GM23338 (cell line): ENCODE measurements at places on chromosomes 13 and 19.

GRCh38 chr19:5967994-5968430, 9.9 kb downstream of the RANBP3 start:
- peak; percentile 91 for DNase-seq

DNA sequence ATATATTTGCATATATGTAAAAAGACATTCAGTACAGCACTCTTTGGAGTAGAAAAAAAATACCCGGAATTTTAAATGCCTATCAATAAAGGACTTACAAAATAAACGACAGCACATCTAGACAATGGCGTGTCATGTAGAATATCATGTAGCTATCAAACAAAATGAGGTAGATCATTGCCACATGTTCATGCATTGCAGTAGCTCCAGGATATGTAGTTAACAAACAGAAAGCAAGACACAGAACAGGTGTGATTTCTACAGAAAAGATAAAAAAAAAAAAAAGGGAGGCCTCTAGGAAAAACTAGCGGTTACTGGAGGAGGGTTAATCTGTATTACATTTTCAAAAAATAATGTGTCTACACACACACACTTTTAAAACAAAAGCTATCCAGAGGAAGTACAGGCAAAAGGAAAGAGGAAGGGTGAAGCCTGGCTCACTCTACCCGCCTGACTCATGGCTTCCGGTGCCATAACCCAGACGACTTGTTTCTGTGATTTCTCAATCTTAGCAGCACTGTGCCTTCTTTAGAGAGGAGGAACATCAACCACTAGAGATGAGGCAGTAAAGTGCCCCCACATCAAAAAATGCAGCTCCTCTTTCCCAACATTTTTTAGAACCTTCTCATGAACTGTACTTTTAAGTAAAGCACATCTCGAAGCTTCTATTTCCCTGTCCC, 6.9 kb downstream of the KCTD12 start:
- no peak for DNase-seq

DNA sequence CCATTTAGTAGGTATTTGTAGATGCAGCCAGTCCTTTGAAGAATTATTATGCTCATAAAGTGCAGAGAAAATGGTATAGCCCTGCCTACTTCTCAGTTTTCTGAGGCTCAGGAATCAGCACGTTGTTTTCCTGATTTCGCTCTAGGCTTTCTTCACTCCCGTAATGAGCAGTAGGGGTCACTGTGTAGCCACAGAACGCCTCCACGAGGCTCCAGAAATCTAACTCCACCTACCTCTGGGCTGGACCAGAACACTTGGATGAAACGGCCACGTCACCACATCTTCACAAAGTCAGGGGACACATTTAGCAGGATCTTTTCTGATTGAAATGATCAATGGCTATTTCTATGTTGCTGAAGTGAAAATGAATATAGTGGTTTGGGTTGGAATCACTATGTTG, 49.8 kb upstream of the GTF3A start:
- peak; percentile 89 for DNase-seq

DNA sequence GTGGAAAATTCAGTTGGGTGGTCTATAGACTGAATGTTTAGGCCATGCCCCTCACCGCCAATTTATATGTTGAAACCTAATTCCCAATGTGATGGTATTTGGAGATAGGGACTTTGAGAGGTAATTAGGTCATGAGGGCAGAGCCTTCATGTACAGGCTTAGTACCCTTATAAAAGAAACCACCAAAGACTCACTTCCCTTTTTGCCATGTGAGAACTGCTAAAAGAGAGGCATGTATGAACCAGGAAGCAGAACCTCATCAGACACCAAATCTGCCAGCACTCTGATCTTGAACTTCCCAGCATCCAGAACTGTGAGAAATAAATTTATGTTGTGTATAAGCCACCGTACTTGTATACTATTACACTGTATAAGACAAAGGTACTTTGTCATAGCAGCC, 40.6 kb downstream of the UQCRFS1 start:
- no peak for DNase-seq

DNA sequence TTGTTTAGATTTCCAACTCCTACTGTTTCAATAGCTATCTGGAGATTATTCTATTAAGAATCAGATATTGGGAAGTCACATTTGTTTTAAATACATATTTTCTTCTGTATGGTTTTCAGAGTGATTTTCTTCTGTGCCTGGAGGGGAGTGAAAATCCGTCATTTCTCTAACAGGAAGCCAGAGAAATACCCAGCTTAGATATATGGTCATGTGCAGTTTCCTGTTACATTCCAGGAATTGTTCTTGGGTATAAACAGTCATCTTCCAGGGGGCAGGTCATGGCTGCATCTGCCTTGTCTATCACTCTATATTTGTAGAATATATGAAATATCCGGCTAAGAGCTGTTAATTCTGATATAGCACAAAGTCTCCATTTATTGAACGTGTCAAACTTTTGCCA, 77.5 kb upstream of the MIR17HG start:
- no peak for DNase-seq

- DNase-seq, result no peak
Observed at GRCh38 chr13:79658333-79658975, 177.5 kb downstream of the NDFIP2 start.

DNA sequence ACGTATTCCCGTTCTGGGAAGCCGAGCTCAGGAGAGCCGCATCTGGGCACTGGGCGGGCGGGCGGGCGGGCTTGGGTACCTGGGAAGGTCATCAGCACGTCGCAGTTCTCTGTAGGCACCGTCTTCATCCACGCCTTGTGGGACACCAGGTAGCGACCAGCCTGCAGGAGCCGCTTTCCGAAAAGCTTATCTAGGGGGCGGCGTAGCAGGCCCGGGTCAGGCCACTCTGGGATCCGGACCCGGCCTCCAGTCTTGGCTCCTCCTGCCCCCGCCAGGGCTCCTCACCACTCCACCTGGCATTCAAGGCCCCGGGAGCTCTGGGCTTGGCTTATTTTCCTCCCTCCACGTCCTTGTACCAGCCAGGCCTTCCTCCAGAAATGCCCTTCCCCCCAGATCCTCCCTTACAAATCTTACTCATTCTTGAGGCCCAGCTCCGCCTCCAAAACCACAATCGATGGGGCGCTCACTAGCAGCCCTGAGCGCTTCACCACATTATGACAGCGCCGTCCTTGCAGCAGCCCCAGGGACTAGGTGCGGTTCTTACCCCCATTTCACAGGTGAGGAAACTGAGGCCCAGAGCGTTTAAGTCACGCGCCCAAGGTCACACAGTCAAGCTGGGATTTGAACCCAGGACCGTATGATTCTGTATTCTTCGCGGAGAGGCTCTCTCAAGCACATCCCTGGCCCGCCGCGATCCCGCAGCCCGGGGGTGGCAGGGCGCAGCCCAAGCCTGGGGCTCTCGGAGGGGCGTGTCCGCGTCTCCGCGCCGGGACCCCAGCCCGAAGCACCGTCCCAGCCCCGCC, 843 bp downstream of the ANO8 start:
- peak; percentile 74 for DNase-seq

GRCh38 chr19:7847664-7848063, 17.6 kb downstream of the EVI5L start:
- no peak for DNase-seq

DNA sequence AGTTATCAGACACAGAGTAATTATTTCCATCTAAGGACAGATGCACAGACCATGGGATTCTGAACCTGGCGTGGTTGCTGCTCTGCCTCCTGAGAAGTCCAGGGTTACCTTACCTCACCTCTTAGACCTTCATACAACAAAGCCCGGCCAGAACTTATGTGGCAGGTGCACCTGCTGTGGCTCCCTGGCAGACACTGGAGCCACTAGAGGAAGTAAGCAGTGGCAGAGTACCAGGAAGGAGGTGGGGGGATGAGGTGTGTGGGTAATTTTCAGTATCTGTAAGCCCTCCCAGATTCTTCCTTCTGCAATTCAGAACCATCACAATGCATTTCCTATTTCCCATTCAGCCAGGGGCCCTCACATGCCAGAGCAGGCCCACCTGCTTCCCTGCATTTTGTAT, 106.1 kb upstream of the DOCK9 start:
- DNase-seq, result no peak

DNA sequence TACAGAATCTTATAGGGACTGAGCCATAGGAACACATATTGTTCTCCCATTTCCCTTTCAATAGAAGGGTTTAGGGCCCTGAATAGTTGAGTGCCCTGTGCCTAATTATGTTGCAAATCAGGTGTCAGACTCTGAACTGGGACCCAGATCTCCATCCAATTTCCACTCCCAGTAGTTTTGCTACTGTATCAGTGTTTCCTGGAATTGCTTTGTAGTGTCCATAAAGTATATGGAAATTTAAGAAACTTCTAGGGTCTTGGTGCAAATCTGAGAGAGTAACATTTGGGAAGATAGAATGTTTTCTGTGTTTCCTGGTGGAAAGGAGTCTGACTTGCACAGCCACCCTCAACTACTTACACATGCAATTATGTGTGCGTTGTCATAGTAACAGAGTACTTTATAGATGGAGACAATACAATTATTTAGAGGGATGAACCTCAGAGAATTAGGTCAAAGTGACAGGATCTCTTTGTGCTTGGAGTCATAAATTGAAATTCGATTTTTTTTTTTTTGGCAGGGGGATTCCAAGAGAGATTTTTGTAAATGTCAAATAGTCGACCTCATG, 646 bp upstream of the SLC10A2 start:
- peak; percentile 5 for DNase-seq

GRCh38 chr19:46035986-46036743, 4.6 kb downstream of the IGFL4 start:
- no peak for DNase-seq

GRCh38 chr13:112892426-112893206, 76.4 kb upstream of the MCF2L start:
- DNase-seq, result no peak

DNA sequence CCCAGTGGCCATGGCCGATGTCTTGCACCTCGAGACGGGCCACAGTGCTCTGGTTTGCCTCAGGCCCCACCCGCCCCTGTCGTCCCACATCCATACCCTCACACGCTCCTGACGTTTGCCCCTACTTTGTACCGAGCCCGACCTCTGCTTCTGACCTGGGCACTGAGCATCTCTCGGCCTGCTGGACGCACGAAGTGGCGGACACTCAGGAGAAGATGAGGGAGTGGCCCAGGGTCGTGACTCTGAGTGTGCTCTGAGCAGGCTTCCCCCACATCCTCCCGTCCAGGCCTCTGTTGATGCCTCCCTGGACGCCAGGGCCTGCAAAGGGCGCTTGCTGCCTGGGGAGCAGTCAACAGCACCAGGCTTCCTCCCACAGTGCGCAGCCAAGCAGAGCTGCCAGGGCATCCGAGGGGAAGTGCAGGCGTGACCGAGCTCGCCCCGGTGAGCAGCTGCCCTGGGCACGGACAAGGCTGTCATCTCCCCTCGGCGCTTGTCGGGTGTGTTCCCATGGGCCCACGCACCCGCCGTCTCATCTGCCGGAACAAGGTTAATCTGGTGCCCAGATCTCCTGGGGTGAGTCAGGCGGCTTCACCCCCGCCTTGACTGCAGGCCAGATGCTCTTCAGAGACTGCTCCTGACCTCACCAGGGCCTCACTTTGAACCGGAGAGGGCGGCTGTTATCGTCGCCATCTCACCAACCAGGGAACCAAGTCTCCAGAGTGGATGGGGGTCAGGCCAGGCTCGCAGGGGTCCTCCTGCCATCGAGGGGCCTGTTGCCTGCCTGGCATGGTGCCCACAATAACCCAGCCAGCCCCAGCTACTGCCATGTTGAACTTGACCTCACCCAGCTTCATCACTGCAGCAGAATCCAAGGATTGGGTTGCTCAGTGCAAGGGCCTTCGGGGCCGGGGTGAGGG, 27.2 kb downstream of the COMP start:
- no peak for DNase-seq

DNA sequence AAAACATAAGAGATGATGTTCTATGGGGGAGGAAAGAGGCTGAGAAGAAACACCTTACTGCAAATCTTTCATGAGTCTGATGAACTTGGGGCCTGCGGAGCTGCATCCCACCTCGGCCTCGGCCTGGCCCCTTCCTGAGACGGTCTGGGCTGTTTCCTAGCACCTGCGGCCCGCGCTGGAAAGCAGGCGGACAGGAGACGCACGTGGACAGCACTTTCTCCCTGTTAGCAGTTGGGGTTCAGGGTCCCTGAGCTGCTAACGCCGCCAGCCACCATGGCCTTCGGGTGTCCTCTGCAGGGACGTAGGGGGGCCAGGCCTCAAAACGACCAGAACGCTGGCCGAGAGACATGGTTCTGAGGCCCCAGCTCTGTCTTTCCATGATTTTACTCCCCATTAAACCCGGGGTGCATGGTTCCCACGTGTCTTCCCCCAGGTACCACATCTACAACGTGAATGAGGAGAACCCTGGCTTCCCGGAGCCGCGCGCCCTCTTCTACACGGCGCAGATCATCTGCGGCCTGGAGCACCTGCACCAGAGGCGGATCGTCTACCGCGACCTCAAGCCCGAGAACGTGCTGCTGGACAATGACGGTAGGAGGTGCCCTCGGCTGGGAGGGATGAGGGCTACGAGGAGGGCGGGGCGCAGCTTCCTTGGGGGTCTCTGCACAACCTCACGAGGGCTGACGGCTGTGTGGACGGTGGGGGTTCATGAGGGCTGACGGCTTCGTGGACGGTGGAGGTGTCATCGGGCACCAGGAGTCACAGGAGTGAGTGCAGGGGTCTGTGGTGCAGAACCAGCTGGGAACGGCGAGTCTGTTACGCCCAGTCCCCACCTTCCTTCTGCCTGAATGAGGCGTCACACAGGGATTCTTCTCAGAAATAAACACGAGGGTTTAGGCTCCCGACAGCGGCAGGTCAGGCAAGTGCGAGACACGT, 4.3 kb downstream of the GRK1 start:
- DNase-seq, result no peak

DNA sequence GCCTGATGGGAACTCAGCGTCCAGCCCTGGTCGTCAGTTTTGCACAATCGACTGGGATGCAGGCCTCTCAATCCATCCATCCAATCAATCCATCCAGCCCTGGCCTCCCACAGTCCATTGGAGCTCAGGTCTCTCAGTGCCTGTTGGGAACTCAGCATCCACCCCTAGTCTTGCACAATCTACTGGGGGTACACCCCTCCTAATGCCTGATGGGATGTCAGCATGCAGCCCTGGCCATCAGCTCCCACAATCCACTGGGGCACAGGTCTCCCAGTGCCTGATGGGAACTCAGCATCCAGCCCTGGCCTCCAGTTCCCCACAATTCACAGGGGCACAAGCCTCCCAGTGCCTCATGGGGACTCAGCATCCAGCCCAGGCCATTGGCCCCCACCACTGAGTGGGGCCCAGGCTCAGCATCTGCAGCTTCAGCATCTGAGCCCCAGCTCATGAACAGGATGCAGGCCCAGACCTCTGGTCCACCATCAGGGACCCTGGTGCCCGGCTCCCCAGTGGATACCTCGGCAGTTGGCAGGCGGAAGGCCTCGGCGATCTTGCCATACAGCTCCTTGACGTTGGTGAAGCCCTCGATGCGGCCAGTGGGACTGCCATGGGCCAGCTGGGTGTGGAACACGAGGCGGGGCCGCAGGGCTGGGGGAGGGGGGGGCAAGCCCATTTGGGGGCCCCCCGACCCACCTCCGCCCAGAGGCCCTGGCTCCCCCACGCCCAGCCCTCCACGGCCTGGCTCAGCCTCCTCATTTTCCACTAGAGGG, 7.2 kb upstream of the PTGER1 start:
- no peak for DNase-seq
